ENCODE measurements at places on chromosomes 13 and 19. TPM values are rescaled to one million over a fixed set of nuclear protein-coding genes. Genes with fewer than 3 reads are reported as not detected.

Gene APOC4
- not detected for polyA plus RNA-seq

Gene TPGS1
- 6.3 TPM for polyA plus RNA-seq

- DNase-seq = no peak
These were observed 7.3 kb downstream of the PIAS4 start for GRCh38 chr19:4014541-4015491.

Gene FKBP8
- 289 TPM for polyA plus RNA-seq

DNA sequence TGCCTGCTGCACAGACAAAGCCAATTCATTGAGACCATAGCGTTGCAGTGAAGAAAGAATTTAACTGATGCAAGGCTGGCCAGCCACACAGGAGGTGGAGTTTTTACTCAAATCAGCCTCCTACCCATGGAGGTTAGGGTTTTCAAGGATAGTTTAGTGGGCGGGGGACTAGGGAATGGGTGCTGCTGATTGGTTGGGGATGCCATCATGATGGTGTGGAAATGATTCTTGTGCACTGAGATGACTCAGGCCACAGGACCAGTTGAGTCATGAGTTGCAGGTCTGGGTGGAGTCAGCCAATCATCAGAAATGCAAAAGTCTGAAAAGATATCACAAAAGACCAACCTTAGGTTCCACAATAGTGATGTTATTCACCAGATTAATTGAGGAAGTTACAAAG is 359.6 kb downstream of the FOXO1 start:
- DNase-seq = no peak

DNA sequence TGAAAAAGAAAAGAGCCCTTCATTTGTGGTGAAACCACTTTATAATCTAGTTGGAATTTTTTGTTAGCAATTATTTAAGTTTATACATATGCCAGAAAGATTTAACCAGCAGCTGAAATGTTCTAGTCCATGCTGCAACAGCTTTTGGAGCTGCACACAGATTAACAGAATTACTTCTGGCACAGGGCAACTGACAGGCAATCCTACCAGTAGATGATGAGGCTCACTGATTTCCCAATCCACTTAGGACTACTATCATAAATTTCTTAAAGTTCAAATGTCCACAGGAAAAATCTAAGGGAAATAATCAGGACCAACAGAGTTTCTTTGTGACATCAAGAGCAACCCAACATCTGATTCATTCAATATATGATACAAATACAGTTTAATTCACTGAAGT is 78.8 kb downstream of the CRYL1 start:
- DNase-seq = no peak

Gene ATXN8OS
- polyA plus RNA-seq = not detected

Gene ADM5
- 0.99 TPM for polyA plus RNA-seq
